Stimulated activated CD8-positive, alpha-beta memory T cell treated with anti-CD3 and anti-CD28 coated beads, Interleukin-7, amount 100 ng/mL, for 24 hours (primary cell): ENCODE measurements at places on chromosomes 11 and 22.

- DNase-seq, result no peak
Measured at GRCh38 chr11:10502770-10503169, 38.2 kb downstream of the RNF141 start.

GRCh38 chr11:28318871-28319270 lies 210.7 kb downstream of the METTL15 start:
- DNase-seq, result no peak

- DNase-seq, result no peak
Measured at GRCh38 chr22:18156878-18157713, 7.1 kb downstream of the USP18 start.

GRCh38 chr11:125285844-125286243 lies 121.3 kb downstream of the PKNOX2 start:
- no peak for DNase-seq

- no peak for DNase-seq
Measured at GRCh38 chr22:35071784-35072183, 5.8 kb downstream of the ISX start.

DNA sequence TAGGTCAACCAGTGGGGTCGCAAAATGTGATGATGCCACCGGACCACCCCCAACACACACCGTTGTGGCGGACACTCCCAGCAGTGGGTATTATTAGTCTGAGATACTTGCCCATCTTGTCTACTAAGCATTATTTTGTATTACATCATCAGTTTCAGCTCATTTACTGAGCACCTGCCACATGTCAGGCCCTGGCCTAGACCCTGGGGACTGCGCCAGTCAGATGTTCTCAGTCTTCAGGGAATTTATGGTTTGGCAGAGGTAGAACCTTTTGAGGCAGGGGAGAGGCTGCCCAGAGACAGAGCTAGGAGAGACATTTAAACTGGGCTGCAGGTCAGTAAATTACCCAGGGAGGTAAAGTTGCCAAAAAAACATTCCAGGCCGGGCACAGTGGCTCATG lies 43.1 kb upstream of the GCAT start:
- no peak for DNase-seq

DNA sequence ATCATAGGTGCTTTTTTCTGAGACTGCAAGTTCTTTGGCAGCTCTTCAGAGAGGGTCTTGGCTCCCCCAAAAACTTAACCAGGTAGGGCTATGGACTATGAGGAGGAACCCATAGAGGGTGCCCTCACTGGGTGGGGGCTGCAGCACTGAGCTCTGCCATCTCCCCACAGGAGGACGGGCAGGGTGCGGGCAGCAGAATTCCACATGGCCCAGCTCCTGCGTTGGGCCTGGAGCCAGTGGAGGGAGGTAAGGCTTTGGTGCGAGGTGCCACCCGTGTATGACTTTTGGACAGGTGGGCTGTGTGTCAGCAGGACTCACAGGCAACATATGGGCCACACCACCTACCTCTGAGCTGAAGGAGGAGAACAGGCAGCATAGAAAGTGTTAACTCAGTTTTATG lies 58.4 kb downstream of the PISD start:
- no peak for DNase-seq

DNA sequence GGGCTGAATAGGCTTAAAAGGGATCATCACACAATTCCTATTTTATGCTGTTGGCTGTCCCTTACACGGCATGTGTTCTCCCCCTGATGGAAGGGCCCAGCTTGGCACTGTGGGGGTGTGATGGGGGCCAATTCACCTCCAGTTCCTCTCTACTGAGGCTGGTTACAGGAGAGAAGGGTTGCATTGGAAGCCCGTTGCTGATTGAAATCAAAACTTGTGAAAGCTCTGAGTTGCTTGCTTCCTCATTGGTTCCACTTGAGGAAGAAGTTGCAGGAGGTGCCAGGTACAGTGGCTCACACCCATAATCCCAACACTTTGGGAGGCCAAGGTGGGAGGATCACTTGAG lies 13.3 kb upstream of the PRG2 start:
- DNase-seq, result no peak

GRCh38 chr22:42365942-42366695 lies 66.1 kb downstream of the NFAM1 start:
- no peak for DNase-seq

GRCh38 chr11:70556884-70557741 lies 158.8 kb downstream of the CTTN start:
- no peak for DNase-seq

- no peak for DNase-seq
Measured at GRCh38 chr22:45006964-45007390, 2.8 kb downstream of the PHF21B start.

GRCh38 chr11:10641177-10641911 lies 52.2 kb downstream of the IRAG1 start:
- no peak for DNase-seq

DNA sequence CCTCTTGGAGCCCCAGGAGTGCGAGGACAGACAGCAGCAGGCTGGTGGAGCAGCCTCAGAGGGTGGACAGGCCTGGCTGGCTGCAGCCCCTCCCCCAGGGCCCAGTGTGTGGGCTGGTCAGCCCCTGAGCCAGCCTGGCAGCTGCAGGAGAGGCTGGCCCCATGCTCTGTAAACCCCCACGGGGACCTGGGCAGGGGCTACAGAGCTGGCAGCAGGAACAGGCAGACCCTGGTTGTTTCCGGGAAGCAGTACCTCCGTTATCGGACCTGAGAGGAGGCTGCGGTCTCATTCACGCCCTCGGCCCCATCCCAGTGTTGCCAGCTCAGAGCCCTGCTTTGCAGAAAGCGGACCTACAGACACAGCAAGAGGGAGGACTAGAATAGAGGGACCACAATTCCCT lies 38.5 kb upstream of the COMT start:
- DNase-seq, result no peak

GRCh38 chr11:126194121-126194543 lies 17.3 kb downstream of the RPUSD4 start:
- DNase-seq, result no peak

- no peak for DNase-seq
Measured at GRCh38 chr11:12087075-12088004, 23.1 kb upstream of the MICAL2 start.

DNA sequence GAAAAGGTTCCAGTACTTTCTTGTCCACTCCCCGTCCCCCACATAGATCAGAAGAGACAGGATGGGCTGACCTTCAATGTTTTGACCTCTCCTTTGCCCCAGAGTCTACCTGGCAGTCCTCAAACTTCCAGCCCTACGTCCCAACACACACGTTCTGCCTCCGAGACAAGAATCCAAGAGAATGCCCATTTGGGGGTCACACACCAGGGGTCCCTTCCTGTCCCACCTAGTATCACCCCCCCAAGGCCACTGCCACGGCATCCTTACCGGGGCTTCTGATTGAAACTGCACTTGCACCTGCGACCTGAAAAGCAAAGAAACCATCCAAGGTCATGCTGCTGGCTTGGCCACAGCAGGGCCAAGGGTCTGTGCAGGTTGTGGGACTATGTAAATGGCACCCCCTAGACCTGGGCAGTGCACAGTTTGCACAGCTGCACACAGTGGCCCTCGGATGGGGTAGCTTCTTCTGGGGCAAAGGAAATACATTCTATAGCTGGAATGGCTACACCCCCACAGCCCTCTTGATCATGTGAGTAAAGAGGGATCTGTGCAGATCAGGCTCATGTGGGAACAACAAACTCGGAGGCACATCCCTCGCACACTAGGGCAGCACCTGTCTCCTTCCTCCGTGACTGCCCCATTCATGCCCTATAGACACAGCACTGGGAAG lies 16.5 kb upstream of the FXYD2 start:
- DNase-seq, result no peak

DNA sequence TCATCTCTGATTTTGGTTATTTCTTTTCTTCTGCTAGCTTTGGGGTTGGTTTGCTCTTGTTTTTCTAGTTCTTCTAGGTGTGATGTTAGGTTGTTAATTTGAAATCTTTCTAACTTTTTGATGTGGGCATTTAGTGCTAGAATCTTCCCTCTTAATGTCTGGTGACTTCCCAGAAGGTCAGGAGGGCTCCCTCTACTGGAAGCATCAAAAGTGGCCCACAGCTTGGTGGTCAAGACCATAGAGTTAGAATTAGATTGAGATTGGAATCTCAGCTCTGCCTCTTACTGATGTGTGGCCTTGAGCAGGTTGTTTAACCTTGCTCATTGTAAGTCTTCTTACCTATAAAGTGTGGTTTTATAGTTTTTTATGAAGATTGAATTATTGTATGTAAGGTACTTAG lies 99.3 kb downstream of the FDX1 start:
- no peak for DNase-seq

DNA sequence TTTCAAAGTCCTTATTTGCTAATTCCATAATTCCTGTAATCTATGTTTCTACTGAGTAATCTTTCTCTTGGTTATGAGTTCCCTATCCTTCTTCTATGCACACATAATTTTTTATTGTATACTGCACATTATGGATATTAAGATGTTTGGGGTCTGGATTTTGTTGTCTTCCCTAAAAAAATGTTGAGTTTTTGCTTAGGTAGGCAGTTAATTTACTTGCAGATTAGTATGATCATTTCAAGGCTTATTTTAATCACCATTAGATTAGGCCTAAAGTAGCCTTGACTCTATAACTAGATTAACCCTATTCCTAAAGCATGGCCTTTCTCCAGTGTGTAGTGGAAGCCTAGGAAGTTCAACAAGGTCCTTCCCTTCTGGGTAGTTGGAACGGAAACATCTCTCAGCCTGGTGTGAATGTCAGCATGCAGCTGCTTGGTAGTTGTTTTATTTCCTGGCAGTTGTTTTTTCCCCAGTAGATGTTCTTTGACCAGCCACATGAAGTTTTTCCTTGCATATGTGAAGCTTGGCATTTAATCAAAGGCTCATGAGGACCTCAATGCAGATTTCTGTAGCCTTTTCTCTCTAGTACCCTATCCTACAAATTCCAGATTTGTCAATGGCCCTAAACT lies 419.3 kb upstream of the NARS2 start:
- DNase-seq, result no peak

GRCh38 chr22:27775758-27776649 lies 25.6 kb downstream of the MN1 start:
- no peak for DNase-seq

DNA sequence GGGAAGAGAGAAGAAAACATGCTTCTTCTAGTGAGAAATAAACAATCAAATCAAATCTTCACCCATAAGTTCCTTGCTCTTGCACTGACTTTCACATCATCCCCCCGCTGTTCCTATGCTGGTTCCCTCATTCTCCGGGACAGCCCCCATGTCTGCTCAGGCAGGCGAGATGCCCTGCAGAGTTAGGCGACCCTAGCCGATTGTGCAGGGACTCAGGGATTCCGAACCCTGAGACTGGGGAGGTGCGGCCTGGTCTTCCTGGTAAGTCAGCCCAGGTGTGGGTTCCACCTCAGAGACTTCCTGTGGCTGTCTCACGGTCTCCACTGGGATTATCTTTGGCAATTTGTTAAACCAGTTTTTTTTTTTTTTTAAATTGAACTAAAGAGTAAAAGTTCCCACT lies 6.6 kb downstream of the TTC38 start:
- DNase-seq, result no peak

- no peak for DNase-seq
Measured at GRCh38 chr11:64650923-64651523, 60.0 kb downstream of the SLC22A12 start.

DNA sequence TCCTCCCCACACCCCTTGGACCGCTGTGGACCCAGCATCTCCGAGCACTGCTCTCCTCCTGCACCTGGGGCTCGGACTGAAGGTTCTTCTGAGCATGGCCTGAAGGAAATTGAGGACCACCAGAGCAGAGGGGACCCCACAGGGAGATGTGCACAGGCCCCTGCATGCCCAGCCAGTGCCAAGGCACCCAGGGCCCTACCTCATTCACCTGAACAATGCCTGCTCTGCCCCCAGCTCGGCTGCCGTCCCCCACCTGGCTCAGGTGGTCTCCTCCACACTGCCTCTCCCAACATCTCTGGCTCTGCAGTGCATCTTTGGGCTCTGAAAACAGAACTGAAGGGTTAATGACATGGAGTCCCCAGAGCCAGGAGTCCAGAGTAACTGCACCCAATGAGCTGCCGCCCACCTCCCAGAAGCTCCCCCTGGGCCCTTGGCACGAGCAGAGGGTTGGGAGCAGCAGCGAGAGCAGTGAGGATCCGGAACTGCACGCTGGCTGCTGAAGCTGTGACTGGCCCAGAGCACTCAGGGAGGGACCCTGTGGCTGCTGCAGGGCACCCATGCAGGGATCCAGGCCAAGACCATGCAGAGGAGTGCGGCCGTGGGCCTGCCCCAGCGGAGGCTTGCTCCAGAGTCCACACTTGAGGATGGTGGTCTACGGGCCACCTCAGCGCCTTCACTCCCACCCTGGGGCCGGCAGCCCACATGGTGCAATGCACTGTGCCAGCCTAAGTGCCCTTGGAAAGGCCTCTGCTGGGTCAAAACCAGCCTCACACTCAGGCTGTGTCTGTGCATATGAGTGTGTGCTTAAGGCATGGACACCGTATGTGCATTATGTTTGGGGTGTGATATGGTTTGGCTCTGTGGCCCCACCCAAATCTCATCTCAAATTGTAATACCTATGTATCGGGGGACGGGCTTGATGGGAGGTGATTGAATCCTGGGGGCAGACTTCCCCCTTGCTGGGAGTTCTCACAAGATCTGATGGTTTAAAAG lies 686.1 kb downstream of the TBC1D22A start:
- no peak for DNase-seq

DNA sequence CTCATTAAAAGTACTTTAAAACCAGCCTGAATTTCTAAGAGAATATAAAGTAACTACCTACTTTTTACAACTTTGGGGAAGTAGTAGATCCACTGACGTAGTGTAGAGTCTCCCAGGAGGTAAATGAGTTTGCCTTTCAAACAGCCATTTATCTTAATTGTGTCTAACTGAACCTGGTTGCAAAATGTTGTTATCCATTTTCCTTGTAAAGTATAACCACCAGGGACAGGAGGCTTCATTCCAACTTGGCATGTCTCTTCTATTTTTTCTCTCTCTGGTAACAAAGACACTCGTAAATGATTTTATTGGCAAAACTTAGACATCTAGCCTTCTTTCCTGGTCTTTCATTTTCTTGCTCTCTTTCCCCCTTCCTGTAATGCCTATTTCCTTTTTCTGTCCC lies 36.9 kb downstream of the NXPE1 start:
- no peak for DNase-seq

DNA sequence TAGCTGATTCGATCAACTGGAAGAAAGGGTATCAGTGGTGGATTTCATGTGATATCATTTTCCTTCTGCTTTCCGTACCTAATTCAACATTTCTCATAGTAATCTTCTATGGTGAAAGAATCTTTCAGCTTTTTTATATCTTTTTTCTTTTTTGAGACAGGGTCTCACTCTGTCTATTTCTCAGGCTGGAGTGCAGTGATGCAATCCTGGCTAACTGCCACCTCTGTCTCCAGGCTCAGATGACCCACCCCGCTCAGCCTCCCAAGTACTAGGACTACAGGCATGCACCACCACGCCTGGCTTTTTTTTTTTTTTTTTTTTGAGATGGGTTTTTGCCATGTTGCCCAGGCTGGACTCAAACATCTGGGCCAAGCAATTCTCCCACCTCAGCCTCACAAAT lies 18.6 kb upstream of the CHORDC1 start:
- no peak for DNase-seq
